ENCODE measurements at places on chromosomes 3 and 15.

GRCh38 chr3:167120828-167121227, 259.3 kb downstream of the ZBBX start:
- DNase-seq: no peak

DNA sequence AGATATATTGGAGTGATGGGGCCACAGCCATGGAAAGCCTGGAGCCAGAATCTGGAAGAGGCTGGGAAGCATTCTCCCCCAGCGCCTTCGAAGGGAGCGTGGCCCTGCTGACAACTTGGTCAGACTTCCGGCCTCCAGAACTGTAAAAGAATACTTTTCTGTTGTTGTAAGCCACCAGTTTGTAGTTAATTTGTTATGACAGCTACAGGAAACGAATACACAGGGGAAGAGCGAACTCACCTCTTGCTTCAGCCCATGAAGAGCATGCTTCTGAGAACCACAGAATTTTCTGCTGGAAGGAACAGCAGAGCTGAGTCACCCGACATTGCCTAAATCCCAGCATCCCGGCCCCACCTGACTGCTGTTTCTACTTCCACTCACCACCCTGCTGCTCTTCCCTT, 501.7 kb downstream of the SHQ1 start:
- no peak for DNase-seq

DNA sequence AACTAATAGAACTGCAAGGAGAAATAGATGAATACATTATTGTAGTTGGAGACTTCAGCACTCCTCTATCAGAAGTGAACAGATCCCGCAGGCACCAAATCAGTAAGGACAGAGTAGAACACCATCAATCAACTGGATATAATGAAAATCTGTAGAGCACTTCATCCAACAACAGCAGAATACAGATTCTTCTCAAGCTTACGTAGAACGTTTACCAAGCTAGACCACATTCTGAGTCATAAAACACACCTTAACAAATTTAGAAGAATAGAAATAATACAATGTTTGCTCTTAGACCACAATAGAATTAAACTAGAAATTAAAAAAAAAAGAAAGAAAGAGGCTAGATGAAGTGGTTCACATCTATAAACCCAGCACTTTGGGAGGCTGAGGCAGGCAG, 70.7 kb upstream of the NEDD4 start:
- DNase-seq: no peak

DNA sequence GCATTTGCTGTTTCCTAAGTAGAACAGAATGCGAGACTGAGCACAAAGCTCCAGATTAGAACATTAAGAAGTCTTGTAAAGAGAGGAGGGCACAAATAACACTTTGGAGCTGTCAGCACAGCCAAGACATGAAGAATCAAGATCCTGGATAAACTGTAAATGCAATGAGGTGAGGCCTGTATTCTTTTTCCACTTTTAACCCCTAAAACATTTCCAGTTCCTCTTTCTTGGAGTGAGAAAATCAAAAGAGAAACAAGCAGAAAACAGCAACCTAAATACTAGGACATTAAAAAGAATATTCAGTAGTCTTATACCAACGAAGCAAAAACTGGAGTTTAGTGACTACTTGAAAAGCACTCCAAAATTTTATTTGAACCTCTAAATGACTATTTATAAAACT, 204.3 kb downstream of the ZBTB20 start:
- DNase-seq: no peak

DNA sequence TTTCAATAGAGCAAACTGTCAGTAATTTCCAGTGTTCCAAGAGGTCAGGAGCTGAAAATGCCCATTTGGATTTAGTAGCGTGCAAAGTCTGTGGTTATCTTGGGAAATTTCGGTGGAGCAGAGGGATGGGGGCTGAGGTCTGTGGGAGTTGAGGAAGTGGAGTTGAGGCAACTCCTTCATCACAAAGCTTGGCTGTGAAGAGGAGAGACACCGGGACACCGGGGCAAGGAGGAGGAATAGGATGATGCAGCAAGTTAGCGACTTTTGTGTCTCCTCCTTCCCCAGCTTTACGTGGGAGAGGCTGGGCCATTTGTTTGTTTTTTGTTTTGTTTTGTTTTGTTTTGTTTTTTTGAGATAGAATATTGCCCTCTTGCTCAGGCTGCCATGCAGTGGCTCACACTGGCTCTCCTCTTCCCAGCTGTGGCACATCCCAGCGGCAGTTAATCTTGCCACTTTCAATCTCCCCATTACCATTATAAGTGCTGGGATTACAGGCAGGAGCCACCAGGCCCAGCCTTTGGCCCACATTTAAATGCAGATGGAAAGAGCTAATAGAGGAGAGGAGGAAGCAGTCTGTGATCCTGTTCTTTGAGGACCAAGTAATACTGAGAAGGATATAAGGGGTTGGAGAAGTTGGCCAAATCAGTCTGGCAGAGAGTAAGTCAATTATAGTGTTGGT, 47.1 kb downstream of the CRTC3 start:
- no peak for DNase-seq

DNA sequence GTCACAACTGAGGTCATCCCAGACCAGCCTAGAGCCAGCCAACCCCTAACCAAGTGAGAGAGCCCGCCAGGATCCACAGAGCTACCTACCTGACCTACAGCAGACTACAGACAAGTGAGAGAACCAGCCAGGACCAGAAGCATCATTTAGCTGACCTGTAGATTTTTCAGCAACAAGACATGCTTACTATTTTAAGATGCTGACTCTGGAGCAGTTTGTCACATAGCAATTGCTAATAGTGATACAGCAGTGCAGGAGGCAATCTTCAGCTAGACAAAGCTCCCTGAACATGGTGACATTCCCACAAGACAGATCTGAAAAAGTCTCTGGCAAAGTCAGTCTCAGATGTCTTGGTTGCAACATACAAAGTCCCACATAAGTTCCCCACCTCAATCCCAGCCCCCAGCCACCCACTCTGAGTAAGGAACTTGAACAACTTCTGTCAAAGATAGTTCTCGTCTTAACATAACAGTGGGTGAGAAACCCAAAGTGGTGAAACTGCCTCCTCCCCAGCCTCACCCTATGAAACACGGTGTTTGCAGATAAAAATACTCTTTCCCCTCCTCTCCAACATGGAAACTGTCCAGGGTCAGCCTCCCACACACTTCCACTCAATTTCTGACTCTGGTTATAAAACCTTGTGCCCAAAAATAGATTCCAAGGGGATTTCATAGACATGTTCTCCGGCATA, 120.3 kb upstream of the SLC6A11 start:
- no peak for DNase-seq

DNA sequence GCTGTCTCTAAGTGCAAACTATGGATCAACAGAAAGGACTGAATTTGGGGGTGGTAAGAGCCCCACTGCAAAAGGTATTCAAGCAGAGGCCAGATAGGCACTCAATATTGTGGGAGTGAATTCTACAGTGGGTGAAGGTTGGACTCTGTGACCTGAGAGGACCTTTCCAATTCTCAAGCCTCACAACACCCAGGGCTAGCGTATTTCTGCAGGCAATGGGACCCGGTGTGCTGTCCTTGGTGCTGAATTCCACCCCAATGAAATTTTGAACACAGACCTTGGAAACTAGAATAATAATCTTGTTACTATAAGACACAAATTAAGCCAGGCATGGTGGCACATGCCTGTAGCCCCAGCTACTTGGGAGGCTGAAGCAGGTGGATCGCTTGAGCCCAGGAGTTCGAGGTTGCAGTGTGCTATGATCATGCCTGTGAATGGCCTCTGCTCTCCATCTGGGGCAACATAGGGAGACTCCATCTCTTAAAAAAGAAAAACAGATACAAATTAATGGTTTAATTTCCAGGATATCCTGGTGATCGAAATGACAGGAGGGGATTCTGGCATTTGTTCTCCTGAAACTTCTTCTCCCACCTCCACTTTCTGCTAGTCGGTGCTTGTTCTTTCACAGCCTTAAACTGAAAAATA, 135.4 kb downstream of the RAB11A start:
- DNase-seq: no peak

- no peak for DNase-seq
These were observed 13.5 kb downstream of the TBC1D2B start for GRCh38 chr15:78063970-78064385.

DNA sequence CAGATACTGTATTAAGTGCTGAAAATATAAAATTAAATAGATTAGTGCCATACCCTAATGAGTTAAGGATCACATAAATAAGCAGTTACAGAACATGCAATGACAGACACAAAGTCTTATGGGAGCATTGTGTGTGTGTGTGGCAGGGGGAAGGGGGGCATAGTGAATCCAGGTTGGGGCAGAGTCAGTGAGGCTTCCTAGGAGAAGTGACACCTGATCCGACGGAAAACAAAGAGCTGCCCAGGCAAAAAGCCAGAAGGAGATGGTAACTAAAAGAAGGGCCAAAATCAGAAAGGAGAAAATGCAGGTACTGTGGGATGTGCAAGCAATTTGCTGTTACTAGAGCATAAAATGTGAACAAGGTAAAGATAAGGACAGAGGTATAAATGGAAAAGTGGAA, 80.1 kb upstream of the CHRM5 start:
- DNase-seq: no peak

- no peak for DNase-seq
These were observed 19.1 kb upstream of the MAGEF1 start for GRCh38 chr3:184730924-184731323.

GRCh38 chr15:25901811-25902605, 38.9 kb upstream of the ATP10A start:
- no peak for DNase-seq

- no peak for DNase-seq
These were observed 121.9 kb upstream of the ARHGEF3 start for GRCh38 chr3:56923526-56924224.

GRCh38 chr3:169548194-169548593, 115.3 kb downstream of the MECOM start:
- DNase-seq: no peak

GRCh38 chr15:81386947-81387346, 12.9 kb upstream of the TMC3 start:
- no peak for DNase-seq

GRCh38 chr3:177341736-177342419, 144.6 kb upstream of the TBL1XR1 start:
- DNase-seq: no peak

DNA sequence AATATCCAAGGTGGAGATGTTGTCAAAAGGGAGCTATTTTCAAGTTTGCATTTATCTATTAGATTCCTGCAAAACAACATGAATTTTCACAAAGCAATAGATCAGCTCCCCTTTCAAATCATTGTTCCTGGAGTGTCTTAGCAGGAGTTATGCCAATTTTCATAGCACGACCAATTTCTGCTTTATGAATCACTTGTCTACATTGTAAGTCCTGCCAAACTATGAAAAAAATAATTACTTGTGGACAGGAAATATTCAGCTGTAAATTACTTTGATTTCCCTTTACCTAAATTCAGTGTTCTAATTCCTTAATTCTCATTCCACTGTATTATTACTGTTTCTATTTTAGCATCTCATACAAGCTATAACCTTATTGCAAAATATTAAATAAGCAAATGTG, 1289.6 kb downstream of the NSUN3 start:
- DNase-seq: no peak

- no peak for DNase-seq
These were observed 1134.8 kb downstream of the ROBO1 start for GRCh38 chr3:78632925-78633553.

DNA sequence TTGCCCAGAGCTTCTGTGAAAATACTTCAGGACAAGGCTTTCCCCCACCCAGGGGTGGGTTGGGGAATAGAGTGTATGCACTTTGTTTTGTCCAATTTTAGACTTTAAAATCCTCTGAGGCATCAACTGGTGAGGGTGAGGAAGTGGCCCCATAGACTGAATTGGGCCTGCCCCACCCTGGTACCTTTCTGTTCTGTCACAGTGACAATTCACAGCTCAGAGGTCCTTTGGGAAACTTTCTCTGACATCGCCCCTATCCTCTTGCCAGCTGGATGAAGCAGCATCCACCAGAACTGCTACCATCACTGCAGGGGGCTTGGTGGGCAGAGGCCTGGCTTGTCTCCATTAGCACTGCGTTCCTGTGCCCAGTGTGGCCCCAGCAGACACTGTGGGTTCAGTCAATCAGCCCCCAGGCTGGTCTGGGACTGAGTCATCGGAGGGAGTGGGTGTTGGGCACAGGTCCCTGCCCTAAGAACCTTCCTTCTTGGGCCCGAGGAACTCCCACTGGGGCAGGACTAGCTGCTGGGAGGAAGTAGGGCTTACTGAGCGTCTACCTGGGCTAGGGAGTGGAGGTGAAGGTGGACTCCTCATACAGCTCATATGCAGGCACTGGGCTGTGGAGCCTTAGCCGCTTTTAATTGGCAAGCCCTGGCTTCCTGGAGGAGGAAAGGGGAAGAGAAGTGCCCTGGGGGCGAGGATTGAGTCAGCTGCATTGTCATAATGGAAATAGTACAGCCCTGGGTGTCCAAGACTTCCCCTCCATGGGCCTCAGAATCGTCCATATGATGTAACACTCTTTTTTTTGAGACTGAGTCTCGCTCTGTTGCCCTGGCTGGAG, 1.5 kb upstream of the PPM1M start:
- DNase-seq: no peak

- no peak for DNase-seq
These were observed 2.8 kb downstream of the RRP9 start for GRCh38 chr3:51938780-51939425.

- no peak for DNase-seq
These were observed 204.5 kb upstream of the SLCO3A1 start for GRCh38 chr15:91649016-91649415.

DNA sequence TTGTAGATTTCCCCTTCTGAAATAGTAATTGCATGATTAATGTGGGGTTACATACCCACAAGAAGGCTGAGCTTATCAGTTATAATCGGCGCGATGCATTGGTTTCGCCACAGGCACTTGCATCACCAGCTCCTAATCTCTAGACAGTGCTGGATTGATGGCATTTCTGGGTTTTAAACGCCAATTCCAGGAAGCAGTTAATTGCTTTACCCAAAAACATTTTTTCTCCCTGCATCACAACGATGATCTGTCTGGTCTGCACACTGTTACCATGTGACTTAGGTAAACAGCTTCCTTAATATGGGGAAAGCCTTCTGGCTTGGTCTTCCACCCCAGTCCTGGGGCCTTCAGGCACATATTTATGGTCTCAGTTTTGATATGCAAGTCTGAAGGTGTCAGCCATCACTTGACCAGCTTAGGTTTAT, 70.0 kb upstream of the HEG1 start:
- DNase-seq: no peak

- no peak for DNase-seq
These were observed at the start of gene DRD3 for GRCh38 chr3:114178770-114179368. Gene DRD3 (minus strand): TSS chr3:114179052. CDS start chr3:114171992, 7,060 bp downstream.

GRCh38 chr15:85361323-85361722, 19.1 kb upstream of the AKAP13 start:
- no peak for DNase-seq

GRCh38 chr15:57696146-57696545, 10.4 kb upstream of the POLR2M start:
- peak; percentile 87 for DNase-seq
